Thyroid gland (tissue), 4 donors: ENCODE measurements at places on chromosomes 6 and 20. TPM values are rescaled to one million over a fixed set of nuclear protein-coding genes. Genes with fewer than 3 reads are reported as not detected.

FGD2 gene
- total RNA-seq, result 25.8 TPM

COL12A1 gene
- 23.7 TPM for total RNA-seq

CGA gene
- not detected for total RNA-seq

GRCh38 chr20:32889281-32889680 lies 30.6 kb downstream of the EFCAB8 start:
- H3K4me1 ChIP-seq, result no peaks in the 10 kb centered on the region
- DNase-seq, result no peak
- no peaks in the 10 kb centered on the region for H3K27me3 ChIP-seq
- no peak overlapping the region for H3K27ac ChIP-seq
- H3K36me3 ChIP-seq, result no peaks in the 10 kb centered on the region
- H3K4me3 ChIP-seq, result no peak overlapping the region

GRCh38 chr6:107621229-107621937 lies 131.5 kb downstream of the SOBP start:
- H3K27me3 ChIP-seq, result no peaks in the 10 kb centered on the region
- DNase-seq, result no peak
- no peaks in the 10 kb centered on the region for H3K36me3 ChIP-seq
- no peak overlapping the region for H3K4me3 ChIP-seq

DNA sequence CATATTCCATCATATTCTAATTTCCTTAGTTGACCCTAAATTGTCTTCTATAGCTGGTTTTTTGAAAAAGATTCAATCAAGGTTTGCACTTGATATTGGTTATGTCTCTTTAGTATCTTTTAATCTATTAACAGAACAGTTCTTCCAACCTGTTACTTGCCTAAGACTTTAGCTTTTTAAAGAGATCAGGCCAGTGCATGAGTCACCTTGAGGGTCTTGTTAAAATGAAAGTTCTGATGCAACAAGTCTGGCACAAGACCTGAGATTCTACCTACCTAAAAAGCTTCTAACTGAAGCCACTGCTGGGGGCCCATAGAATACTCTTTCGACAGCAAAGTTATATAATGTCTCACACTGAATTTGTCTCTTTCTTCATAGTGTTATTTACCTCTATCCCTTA lies 3.2 kb downstream of the USP45 start:
- H3K4me1 ChIP-seq, result peaks cover 10% of the 10 kb centered on the region
- DNase-seq, result no peak
- no peak overlapping the region for H3K27ac ChIP-seq
- H3K36me3 ChIP-seq, result no peaks in the 10 kb centered on the region
- H3K27me3 ChIP-seq, result no peaks in the 10 kb centered on the region

DNA sequence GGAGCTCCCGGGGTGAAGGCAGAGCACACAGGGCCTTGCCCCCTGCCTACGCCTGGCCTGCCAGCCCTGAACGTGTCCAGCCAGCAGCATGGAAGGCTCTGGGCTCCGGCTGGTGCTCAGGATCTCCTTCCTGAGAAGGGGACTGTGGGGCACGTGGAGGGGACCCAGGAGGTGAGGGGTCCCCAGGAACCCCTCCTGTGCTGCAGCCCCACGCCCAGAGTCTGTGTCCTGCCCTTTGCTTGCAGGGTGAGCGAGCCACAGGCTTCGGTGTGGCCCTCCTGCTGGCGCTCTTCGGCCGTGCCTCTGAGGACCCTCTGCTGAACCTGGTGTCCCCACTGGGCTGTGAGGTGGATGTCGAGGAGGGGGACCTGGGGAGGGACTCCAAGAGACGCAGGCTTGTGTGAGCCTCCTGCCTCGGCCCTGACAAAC lies 22.3 kb downstream of the NPEPL1 start:
- no peaks in the 10 kb centered on the region for H3K27me3 ChIP-seq
- no peak overlapping the region for H3K27ac ChIP-seq
- no peak for DNase-seq
- H3K4me1 ChIP-seq, result no peaks in the 10 kb centered on the region
- H3K36me3 ChIP-seq, result no peaks in the 10 kb centered on the region
- H3K4me3 ChIP-seq, result no peak overlapping the region

- DNase-seq, result no peak
- no peak overlapping the region for H3K4me3 ChIP-seq
- no peaks in the 10 kb centered on the region for H3K27me3 ChIP-seq
- no peak overlapping the region for H3K27ac ChIP-seq
Observed at GRCh38 chr6:131290955-131291354, 155.7 kb downstream of the AKAP7 start.

DNA sequence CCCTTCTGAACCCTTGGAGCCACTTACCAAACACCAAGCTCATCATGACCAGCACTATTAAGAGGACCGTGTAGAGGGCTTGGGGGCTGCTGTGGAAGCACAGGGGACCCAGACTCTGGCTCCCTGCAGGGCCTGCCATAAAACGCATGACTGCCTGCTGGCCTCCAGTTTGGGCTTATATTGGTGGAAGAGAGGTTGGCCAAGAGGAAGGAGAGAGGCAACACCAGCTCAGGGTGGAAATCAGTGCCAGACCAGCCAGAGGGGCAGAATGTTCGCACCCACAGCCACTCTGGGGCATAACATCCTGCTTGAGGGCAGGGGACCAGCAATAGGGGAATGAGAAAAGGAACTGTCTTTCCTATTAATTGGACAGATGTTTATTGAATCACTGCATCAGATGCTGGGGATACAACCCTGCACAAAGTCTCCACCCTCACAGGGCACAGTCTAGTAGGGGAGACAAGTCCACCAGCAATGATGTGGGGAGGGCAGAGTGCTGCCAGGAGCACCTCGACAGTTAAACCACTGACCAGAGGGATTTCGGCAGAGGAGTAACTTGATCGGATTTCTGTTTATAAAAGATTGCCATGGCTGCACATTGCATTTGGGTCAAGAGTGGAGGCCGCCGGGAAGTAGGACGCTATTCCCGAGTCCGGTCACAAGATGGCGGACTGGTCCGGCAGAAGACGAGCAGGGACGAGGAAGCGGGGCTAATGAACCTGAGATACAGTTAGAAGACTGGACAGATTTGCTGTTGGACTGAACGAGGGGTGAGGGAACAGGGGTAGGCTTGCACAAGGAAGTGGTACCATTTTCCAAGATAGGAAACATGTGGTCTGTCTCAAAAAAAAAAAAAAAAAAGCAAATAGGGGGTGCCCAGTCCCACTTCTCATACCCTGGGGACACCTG lies at the start of gene LY6G5C:
LY6G5C (minus strand) TSS at position 842 of the 909 bp plus-strand sequence; CDS start at position 148, 694 bp downstream.
- H3K4me3 ChIP-seq, result peak within 1 kb of the TSS; percentile 24
- H3K36me3 ChIP-seq, result no peaks in the 10 kb centered on the region
- peak within 1 kb of the TSS; percentile 79 for H3K27ac ChIP-seq
- peak; percentile 89 for DNase-seq

- H3K36me3 ChIP-seq, result no peaks in the 10 kb centered on the region
- no peak for DNase-seq
- H3K4me3 ChIP-seq, result no peak overlapping the region
- no peak overlapping the region for H3K27ac ChIP-seq
Observed at GRCh38 chr6:108597572-108598304, 37.0 kb downstream of the FOXO3 start.

- no peaks in the 10 kb centered on the region for H3K36me3 ChIP-seq
- H3K4me3 ChIP-seq, result no peak overlapping the region
- no peaks in the 10 kb centered on the region for H3K27me3 ChIP-seq
- no peak overlapping the region for H3K27ac ChIP-seq
Observed at GRCh38 chr6:12033770-12034169, 21.7 kb downstream of the HIVEP1 start.

DNA sequence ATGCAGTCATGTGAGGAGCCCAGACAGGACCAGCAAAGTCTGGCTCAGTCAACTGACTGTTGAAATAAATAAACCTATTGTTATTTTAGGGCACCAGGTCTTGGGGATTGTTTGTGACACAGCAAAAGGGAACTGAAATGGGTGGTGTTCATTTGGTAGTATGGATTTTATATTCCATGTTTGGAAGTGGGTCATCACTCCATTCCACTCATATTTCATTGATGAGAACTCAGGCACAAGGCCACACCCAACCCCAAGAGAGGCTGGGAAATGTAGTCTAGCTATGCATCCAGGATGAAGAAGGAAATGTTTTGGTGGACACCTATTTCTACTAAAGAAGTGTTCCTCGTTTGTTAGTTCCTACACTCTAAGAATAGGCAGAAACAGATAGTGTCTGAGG lies 64.9 kb upstream of the BTBD3 start:
- H3K27me3 ChIP-seq, result no peaks in the 10 kb centered on the region
- no peaks in the 10 kb centered on the region for H3K36me3 ChIP-seq
- H3K4me1 ChIP-seq, result no peaks in the 10 kb centered on the region
- no peak overlapping the region for H3K27ac ChIP-seq

GRCh38 chr20:5807431-5807830 lies 57.2 kb downstream of the SHLD1 start:
- no peak for DNase-seq
- H3K27ac ChIP-seq, result no peak overlapping the region
- H3K27me3 ChIP-seq, result no peaks in the 10 kb centered on the region
- no peaks in the 10 kb centered on the region for H3K36me3 ChIP-seq
- H3K4me3 ChIP-seq, result no peak overlapping the region

GRCh38 chr6:78854546-78854945 lies 12.8 kb upstream of the IRAK1BP1 start:
- DNase-seq, result no peak
- H3K27me3 ChIP-seq, result no peaks in the 10 kb centered on the region
- no peaks in the 10 kb centered on the region for H3K36me3 ChIP-seq
- H3K27ac ChIP-seq, result no peak overlapping the region

DNA sequence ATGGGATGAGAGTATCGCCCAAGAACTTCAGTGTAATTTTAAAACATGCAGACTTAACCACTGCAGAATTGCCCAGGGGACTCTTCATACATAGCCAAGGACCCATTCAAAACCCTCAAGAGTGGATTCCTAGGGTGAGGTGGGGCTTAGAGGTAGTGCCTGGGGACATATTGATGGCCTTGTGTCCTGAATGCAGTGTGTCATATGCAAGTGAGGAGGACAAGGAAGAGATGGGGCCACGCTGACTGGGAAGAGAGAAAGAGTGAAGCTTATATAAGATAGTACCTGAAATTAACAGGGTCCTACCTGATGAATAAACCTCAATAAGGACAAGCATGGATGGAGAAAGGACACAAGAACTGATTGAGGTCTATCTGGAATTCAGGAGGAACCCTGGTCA lies 13.9 kb downstream of the MYL9 start:
- DNase-seq, result no peak
- H3K27ac ChIP-seq, result no peak overlapping the region
- H3K4me3 ChIP-seq, result no peak overlapping the region
- H3K4me1 ChIP-seq, result no peaks in the 10 kb centered on the region
- H3K27me3 ChIP-seq, result no peaks in the 10 kb centered on the region
- H3K36me3 ChIP-seq, result no peaks in the 10 kb centered on the region

DNA sequence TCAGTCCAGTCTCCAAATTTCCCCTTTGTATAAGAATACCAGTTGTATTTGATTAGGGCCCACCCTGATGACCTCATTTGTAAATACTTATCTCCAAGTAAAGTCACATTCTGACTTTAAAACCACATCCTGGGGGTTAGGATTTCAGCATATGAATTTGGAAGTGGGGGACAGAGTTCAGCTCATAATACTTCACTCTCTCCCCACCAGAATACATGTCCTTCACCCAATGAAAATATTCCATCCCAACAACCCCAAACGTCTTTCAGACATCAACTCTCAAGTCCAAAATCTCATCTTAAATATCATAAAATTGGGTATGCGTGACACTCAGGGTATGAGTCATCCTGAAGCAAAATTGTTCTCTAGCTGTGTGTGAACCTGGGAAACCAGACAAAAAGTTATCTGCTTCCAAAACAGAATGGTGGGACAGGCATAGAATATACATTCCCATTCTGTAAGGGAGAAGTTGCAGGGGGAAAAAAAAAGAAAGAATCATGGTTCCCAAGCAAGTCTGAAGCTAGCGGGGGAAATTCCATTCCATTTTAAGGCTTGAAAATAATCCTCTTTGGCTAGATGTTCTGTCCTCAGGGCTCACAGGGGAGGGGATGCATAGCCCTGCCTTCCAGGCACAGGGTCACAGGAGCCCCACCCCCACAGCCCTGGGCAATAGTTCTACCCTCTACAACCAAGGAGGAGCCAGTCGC lies 113.9 kb downstream of the ADAT2 start:
- H3K36me3 ChIP-seq, result no peaks in the 10 kb centered on the region
- no peaks in the 10 kb centered on the region for H3K27me3 ChIP-seq
- no peak overlapping the region for H3K4me3 ChIP-seq
- DNase-seq, result no peak
- no peaks in the 10 kb centered on the region for H3K4me1 ChIP-seq
- no peak overlapping the region for H3K27ac ChIP-seq

GRCh38 chr6:31098449-31098938 lies 13.9 kb downstream of the C6orf15 start:
- H3K27ac ChIP-seq, result no peak overlapping the region
- no peaks in the 10 kb centered on the region for H3K36me3 ChIP-seq
- no peaks in the 10 kb centered on the region for H3K27me3 ChIP-seq
- peaks cover 8% of the 10 kb centered on the region for H3K4me1 ChIP-seq
- no peak overlapping the region for H3K4me3 ChIP-seq
- DNase-seq, result no peak

GRCh38 chr6:155599561-155599960 lies 143.9 kb upstream of the NOX3 start:
- no peak overlapping the region for H3K4me3 ChIP-seq
- no peak for DNase-seq
- H3K36me3 ChIP-seq, result no peaks in the 10 kb centered on the region

DNA sequence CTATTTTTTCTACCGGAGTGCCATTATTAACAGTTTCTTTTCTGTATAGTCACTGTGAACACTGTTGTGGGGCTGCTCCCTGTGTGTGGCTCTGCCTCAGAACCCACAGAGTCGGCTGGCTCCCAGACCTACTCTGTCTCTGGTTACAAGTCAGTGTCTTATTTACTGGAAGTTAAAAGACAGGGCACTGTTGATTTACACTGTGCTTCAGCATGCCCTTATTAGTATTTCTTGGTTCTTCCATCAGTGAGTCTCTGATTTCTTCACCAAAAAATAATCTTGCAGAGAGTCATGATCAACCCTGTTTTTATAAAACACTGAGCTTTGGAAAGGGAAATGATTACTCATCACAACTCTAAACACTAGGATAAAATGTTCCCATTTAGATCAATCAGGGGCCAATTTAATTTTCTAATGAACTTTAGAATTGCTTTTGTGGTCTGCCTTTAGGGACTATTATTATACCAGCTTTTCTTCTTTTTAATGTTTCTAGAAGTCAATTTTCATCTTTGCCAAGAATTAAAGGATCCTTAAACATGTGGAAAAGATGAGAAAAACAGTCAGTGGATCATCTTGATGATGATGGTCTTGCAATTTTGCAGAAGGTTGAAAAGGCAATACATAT lies 92.6 kb downstream of the UTRN start:
- peaks cover 20% of the 10 kb centered on the region for H3K4me1 ChIP-seq
- H3K27ac ChIP-seq, result no peak overlapping the region
- DNase-seq, result no peak
- no peaks in the 10 kb centered on the region for H3K27me3 ChIP-seq
- no peaks in the 10 kb centered on the region for H3K36me3 ChIP-seq

- H3K27ac ChIP-seq, result no peak overlapping the region
- no peaks in the 10 kb centered on the region for H3K27me3 ChIP-seq
- no peak overlapping the region for H3K4me3 ChIP-seq
- no peaks in the 10 kb centered on the region for H3K4me1 ChIP-seq
- DNase-seq, result no peak
Observed at GRCh38 chr6:73017476-73017875, 207.8 kb downstream of the KHDC1L start.
